Stimulated activated naive B cell treated with anti-CD40 and anti-IgM and Interleukin-4, amounts not matched to agents 10 μg/mL and 1 μg/mL and 100 μg/mL, for 72 hours (primary cell): ENCODE measurements at places on chromosomes 11 and 22.

DNA sequence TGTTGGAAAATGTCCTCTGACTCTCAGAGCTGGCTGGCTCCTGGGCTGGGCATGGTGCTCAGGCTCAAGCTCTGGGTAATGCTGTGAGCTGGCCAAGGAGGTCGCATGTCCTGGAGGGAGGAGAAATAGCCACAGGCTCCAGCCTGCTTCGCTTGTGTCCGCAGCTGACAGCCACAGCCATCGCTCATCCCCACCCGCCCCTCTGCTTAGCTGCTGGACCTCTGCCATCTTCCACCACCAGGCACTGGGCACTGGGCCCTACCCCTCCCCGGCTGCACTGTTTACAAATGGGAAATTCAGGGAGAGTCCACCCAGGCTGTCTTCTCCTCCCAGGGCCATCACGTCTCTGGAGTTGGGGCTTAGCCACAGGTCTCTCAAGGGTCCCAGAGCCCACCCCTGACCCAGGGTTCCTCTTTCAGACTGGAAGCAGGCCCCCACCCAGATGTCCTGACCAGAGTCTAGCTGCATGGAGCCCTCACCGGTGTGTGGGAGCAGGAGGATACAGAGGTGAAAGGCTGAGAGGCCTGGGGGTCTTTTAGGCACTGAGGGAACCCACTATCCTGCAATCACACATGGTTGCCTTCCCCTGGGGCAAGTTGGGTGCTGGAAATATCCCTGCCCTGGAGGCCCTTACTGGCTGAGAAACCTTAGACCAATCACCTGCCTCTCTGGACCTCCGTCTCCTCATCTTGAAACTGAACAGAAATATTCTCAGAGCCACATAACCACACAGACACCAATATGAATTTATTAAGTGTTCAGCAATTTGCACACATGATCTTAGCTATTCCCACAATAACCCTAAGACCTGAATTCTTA is 62.7 kb downstream of the CD82 start:
- DNase-seq = peak; percentile 0
- H3K36me3 ChIP-seq = peaks cover 7% of the 10 kb centered on the region
- peaks cover 37% of the 10 kb centered on the region for H3K4me1 ChIP-seq
- H3K27me3 ChIP-seq = no peaks in the 10 kb centered on the region
- no peak overlapping the region for H3K4me3 ChIP-seq
- H3K27ac ChIP-seq = no peak overlapping the region

GRCh38 chr11:18772211-18772610 is 19.4 kb downstream of the PTPN5 start:
- H3K36me3 ChIP-seq = no peaks in the 10 kb centered on the region
- H3K4me1 ChIP-seq = peaks cover 32% of the 10 kb centered on the region
- no peak overlapping the region for H3K27ac ChIP-seq

DNA sequence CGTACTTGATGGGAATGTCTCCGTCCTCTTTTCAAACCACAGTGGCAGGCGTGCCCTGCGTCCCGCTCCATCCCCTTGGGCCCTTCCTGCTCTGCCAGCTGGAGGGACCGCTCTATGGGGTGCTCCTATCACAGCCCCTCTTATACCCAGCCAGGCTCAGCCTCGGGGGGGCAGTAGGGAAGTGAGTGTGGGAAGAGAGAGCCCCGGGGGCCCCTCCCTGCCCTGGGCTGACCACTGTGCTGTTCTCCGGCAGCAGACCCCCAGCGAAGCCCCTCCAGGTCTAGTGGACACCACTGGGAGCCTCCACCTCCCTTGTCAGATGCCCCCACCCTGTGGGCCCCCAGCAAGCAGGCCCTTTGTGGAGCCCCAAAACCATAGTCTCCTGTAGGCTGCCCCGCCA is 572.5 kb downstream of the BRD1 start:
- H3K27ac ChIP-seq = no peak overlapping the region
- H3K4me1 ChIP-seq = no peaks in the 10 kb centered on the region
- H3K4me3 ChIP-seq = no peak overlapping the region
- no peaks in the 10 kb centered on the region for H3K36me3 ChIP-seq
- DNase-seq = no peak
- peaks cover 18% of the 10 kb centered on the region for H3K27me3 ChIP-seq

- no peak for DNase-seq
- peaks cover 5% of the 10 kb centered on the region for H3K27me3 ChIP-seq
- H3K27ac ChIP-seq = no peak overlapping the region
- no peaks in the 10 kb centered on the region for H3K4me1 ChIP-seq
- H3K4me3 ChIP-seq = no peak overlapping the region
These were observed 2.4 kb downstream of the SLC22A12 start for GRCh38 chr11:64593156-64594105.

GRCh38 chr22:25083807-25084200 is 115.9 kb upstream of the CRYBB3 start:
- H3K27me3 ChIP-seq = no peaks in the 10 kb centered on the region
- no peak overlapping the region for H3K27ac ChIP-seq
- DNase-seq = no peak
- peaks cover 20% of the 10 kb centered on the region for H3K4me1 ChIP-seq

DNA sequence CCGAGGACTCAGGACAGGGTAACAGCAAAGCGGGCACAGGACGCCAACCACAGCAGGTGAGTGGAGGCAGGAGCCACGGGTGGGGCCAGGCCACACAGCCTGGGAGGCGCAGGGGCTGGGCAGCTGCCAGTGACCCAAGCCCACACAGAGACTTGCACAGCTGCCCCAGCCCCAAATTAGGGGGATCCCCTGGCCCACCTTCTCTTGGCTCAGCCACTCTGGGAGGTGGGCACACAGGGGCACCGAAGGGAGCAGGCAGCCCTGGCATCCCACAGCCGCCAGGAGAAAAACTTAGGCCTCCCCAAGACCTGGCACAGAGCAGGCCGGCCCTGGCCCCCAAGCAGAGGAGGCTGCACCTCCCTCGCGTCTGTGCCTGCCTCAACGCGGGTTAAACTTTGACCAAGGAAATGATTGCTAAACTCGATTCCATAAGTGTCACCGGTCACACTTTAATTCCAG is at the start of gene SLC22A12:
Gene SLC22A12 (plus strand): TSS at position 458 of the 459 bp plus-strand sequence. CDS start 337 bp downstream, outside the sequence.
- H3K4me3 ChIP-seq = no peak within 1 kb of the TSS
- H3K36me3 ChIP-seq = no peaks in the 10 kb centered on the region
- H3K4me1 ChIP-seq = peaks cover 9% of the 10 kb centered on the region

- H3K27me3 ChIP-seq = no peaks in the 10 kb centered on the region
- no peak overlapping the region for H3K4me3 ChIP-seq
- peaks cover 26% of the 10 kb centered on the region for H3K4me1 ChIP-seq
- no peak overlapping the region for H3K27ac ChIP-seq
- H3K36me3 ChIP-seq = peaks cover 2% of the 10 kb centered on the region
These were observed 1.1 kb upstream of the CABIN1 start for GRCh38 chr22:24010018-24010391.

DNA sequence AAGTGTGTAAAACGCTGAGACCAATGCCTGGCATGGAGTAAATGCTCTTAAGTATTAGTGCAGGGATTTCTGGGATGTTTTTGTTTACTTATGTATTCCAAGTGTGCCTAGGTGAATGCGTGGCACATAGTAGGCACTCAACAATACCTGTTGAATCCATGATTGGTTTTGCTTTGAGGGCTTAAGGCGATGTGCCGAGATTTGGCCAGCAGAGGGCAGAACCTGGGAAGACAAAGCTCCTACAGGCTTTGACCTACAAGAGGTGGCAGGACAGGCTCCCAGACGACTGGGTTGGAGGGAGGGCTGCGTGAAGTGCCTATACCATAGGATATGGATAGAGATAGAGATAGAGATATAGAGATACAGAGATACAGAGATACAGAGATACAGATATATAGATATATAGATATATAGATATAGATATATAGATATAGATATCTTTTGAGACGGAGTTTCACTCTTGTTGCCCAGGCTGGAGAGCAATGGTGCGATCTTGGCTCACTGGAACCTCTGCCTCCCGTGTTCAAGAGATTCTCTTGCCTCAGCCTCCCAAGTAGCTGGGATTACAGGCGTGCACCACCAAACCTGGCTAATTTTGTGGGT is 13.9 kb downstream of the KCNE3 start:
- H3K4me1 ChIP-seq = peaks cover 7% of the 10 kb centered on the region
- peaks cover 16% of the 10 kb centered on the region for H3K27me3 ChIP-seq
- no peak overlapping the region for H3K27ac ChIP-seq
